ENCODE measurements at places on chromosomes 7 and 10.

GRCh38 chr7:106425017-106425719 lies 140.4 kb upstream of the NAMPT start:
- DNase-seq: peak; percentile 90

DNA sequence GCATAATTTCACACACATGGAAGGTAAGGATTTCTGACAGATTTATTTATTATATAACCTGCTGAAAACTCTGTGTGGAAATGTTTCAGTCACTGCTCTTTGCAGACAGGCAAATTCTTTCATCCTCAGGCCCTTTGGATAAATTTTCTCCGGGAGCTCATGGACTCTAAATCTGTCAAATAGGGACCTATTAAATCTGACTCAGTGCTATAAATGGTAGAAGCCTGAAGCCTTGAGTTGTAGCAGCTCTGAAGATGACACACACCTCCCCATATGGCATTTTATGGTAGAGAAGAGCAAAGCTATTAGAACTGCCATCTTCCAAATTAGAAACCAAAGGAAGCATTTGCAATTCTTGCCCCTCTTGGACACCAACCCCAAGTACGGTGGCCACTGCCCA lies 808.7 kb downstream of the XPNPEP1 start:
- DNase-seq: no peak

GRCh38 chr7:100688326-100688860 lies 5.7 kb downstream of the GIGYF1 start:
- no peak for DNase-seq

DNA sequence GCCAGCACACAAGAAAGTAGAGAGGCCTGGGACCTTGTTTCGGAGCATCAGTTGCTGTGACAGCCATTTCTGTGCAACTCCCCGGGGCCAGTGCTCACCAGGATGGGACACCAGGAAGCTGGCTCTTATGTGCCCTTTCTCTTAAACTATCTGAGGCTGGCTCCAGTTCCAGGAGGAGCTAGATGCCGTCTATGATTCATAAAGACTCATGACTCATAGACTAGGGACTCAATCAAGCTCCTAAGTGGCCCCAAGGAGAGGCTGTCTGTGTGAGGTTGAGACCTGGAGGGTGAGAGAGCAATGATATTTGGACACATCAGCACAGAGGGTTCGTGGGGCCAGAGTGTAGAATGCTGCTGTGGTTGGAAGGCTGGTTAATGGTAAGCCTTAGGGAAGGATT lies 580.1 kb downstream of the CCSER2 start:
- no peak for DNase-seq

DNA sequence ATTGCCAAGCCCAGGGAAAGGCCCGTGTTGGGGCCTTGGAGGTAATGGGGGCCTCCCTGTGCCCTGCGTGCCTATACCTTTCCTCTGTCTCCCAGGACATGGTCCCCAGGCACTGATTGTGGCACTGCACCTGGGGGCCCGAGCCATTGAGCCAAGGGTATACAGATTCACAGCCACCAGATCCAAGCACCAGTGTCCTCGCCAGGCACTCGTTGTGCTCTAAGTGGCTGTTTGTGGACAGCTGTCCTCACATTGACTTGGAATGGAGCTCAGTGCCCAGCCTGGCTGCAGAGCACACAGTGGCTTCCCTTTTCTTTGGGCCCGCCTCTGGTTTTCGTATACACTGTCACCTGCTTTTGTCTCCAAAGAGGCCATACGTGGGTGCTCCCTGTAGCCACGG lies 72.0 kb upstream of the BTBD16 start:
- no peak for DNase-seq

DNA sequence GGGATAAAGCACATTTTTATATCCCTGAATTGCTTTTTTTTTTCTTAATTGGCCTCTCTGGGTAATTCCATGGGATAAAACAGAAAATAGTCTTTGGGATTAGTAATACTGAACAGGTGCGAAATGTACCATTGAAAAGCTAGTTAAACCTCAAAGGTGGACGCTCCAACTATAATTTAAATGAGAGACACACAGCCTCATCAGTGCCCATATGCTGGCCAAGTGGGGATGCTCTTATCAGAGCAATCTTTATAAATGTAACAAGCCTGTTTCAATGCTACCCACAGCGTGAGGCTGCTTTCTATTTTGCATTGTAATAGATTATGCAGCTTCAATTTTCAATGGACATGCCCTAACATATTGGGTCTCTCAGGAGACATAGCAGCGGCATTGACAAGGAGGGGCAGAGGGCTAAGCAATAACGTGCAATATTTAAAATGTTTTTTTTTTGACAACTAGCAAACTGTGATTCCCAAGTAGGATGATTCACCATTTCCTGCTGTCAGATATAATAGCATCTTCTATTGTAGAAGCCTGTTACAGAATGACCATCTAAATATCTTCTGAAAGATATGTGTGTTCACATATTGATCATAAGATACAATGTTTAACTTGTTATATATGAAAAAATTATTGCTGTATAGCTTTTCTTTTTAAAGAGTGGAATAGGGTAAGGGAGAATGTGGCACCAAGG lies 91.3 kb upstream of the BET1 start:
- DNase-seq: no peak

DNA sequence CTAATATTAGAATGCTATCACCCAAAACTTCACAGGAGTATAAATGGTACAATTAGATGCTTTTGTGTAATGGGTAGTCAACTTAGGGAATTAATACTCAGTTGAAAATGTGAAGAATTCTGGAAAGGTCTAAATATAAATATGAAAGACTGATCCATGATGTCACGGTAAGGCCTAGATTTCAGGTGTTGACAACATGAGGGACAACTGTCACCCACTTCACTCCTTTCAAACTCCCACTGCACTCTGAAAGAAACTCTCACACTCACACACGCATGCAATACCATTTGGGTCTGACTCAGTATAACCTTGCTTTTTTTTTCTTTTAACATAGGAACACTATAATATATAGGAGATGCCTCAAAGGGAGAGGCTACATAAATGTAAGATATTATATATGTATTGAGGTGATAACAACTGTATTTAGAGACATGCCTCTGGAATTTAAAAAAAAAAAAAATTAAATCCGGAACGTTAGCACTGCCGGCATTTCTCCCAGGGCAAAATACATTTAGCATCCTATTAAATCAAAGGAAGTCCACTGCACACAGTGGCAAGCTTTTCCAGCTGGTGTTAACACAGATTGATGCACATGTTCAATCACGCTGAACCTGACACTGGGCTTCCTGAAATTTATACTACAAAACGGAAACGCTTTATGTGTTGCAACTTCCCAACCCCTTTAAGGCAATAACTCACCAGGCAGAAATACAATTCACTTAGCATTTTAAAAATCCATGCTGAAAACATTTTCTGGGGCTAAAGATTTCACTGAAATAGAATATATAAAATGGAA lies 74.9 kb downstream of the RSU1 start:
- no peak for DNase-seq

- DNase-seq: no peak
Observed at GRCh38 chr10:130807096-130807495, 504.4 kb downstream of the TCERG1L start.

- DNase-seq: peak; percentile 49
Observed at GRCh38 chr7:40008223-40008815, 58.3 kb downstream of the CDK13 start.

GRCh38 chr10:70682920-70683600 lies 10.8 kb downstream of the ADAMTS14 start:
- DNase-seq: no peak

DNA sequence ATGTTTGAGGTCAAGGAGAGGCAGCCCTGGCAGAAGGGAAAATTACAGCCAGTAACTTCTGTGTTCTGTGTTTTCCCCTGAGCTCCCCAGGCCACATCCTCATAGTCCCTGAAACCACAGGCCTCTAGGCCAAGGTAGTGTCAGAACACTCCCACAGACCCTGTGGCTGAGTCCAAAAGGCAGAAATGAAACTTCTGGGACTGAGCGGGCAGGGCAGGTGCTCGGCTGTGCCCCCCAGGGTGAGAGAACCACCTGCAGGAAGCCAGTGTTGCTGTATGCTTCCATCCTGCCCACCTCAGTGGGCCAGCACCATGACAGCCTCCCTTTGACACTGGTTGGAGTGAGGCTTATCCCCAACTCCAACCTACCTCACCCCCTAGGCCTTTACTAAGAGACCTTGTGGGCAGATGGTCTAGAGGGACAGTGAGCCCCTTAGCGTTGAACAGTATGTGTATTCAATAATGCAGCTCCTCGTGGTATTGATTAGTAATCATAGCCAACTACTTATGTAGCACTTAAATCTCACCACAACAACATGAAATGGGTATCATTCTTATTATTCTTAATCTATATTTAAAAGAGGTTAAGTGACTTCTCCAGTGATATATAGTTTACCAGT lies 30.3 kb downstream of the PIK3CG start:
- DNase-seq: no peak

GRCh38 chr10:11876324-11876723 lies 53.2 kb downstream of the PROSER2 start:
- DNase-seq: no peak

DNA sequence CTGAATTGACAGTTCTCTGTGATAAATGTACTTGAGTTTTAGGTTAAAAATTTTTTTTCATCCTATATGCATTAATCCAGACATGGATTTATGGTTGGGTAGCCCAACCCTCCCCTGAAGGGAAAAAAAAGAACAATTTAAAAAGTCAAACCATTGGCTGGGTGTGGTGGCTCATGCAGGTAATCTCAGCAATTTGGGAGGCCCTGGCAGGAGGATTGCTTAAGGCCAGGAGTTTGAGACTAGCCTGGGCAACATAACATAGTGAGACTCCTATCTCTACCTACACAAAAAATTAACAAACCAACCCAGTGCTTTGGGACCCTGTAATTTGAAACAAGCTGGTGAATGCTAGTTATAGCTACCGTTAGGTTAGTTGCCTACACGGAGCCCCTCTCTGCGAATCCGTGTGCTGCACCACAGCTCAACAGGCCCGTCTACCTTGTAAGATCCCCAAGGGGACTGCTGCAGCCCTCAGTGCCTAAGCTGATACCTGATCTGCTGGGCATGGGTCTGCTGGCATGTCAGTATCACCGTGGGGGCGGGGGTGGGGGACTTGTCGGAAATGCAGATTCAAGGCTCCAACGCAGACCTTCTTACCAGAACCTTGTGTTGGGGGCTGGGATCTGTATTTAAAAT lies 32.8 kb downstream of the TSPAN14 start:
- DNase-seq: no peak

GRCh38 chr7:31093282-31093681 lies 41.2 kb downstream of the ADCYAP1R1 start:
- DNase-seq: no peak

GRCh38 chr10:33129141-33129995 lies 171.3 kb upstream of the ITGB1 start:
- peak; percentile 94 for DNase-seq

DNA sequence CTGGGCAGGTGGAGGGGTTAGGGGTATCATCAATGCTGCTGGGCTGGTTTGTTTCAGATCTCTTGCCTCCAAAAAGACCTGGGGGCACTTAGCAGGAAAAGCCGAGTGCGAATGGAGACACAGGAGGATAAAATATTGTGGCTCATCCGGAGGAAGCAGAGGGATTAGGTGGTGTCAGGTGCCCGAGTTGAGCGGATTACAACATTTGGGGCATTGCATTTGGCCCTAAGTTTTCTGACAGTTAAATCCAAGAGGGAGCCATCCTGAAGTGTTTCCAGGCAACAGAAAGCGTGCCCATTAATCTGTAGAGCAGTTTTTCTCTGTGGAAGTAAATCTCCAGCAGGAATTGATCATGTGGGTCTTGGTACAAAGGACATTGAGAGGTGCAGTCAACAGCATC lies 85.9 kb downstream of the CDH23 start:
- DNase-seq: no peak

DNA sequence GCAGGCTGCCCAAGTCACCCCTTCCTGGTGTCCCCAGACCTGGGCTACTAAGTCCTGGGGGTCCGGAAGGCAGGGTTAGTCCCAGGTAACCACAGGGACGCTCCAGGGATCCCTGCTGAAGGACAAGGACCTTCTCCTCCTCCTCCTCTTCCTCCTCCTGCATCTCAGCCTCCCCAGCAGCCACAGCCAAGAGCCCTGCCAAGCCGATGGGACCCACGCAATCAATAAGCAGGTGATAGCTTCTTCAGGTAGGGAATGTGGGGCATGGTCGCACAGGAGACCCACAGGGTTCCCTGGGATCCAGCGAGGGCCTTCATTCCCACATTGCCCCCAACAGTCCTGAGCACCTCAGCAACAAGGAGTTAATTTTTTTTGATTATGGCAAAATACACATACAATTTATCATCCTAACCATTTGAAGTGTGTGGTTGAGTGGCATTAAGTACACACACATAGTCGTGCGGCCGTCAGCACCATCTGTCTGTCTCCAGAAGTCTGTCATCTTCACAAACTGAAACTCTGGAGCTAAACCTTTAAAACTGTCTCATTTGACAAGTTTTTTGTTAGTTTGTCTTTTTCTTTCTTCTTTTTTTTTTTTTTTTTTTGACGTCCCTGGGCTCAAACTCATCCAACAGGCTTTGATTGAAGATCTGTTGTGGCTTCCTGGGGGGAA lies 12.1 kb downstream of the CRYGN start:
- DNase-seq: no peak

- no peak for DNase-seq
Observed at GRCh38 chr10:8058274-8059111, 4.0 kb downstream of the GATA3 start.

- no peak for DNase-seq
Observed at GRCh38 chr7:43492896-43493295, 90.0 kb upstream of the STK17A start.

- DNase-seq: no peak
Observed at GRCh38 chr7:84998665-84999064, 188.2 kb downstream of the SEMA3D start.

DNA sequence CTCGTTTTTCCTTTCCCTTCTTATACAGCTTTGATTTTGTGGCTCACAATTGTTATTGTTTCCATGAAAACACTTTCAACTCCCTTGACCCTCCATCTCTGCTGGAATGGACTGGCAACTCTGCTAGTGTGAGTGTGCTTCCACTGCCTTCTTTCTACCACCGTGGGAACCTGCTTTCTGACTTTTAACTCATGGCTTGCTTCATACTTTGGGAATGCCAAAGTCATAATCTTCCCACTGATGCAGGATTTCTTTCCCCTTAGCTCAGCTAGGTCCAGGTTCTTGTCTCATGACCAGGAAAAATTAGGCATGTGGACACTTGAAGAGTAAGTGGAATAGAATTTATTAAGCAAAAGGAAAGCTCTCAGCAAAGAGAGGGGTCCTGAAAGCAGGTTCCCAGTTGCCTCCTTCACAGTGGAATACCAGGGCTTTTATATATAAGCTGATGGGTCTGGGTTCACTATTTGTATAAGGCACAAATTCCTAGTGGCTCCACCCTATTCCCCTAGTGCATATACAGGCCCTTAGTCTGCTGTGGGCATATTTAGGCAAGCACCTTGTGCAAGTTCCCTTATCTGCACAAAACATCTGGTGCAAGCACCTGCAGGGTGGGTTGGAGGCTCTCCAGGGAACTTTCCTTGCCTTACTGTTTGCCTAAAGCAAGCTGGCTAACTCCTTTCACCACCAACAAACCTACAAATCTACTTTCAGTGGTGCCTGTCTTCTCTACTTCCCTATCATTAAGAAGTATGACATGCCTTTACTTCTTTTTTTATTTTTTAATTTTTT lies 119.5 kb downstream of the CFAP58 start:
- DNase-seq: no peak

- no peak for DNase-seq
Observed at GRCh38 chr7:11551470-11551869, 280.5 kb downstream of the THSD7A start.

- peak; percentile 49 for DNase-seq
Observed at GRCh38 chr10:24208661-24209431, at the start of gene KIAA1217. Gene KIAA1217, plus strand, starts transcription at chr10:24209138. Its CDS starts 56 bp downstream, at chr10:24209194.
